ENCODE measurements at places on chromosomes 1 and 21.

DNA sequence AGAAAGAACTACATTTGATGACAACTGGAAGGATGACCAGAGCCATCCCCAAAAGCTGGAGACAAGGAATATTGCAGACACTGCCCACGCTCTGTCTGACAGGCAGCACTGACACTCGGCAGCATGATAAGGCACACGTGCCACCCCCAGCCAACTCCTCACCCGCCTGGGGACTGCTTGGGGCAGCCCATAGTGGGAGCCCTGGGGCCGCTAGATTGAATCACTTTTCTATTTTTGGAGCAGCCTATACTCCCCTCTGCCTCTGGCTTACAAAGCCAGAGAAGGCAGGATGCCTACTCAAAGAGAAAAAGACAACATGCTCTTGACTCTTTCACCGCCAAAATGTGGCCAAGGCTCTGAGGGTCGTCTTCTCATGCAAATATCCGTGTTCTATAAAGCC lies 1.3 kb downstream of the SMG5 start:
- no peak for DNase-seq

DNA sequence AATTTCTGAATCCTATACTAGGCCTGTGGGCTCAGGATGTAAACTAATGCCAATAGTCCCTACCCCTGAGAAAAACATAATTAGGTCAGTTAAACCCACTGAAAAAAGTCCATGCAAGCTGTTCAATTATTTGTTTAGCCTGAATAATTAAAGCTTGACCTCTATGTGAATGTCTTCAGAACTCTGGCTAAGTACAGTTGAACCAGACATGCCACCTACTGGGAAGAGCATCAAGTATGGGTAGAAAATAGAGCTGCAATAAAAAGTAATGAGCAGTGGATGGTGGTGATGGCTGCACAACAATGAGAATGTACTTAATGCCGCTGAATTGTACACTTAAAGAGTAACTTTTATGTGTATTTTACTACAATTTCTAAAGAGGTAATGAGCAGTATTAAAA lies 23.6 kb upstream of the SLC19A2 start:
- DNase-seq = no peak

DNA sequence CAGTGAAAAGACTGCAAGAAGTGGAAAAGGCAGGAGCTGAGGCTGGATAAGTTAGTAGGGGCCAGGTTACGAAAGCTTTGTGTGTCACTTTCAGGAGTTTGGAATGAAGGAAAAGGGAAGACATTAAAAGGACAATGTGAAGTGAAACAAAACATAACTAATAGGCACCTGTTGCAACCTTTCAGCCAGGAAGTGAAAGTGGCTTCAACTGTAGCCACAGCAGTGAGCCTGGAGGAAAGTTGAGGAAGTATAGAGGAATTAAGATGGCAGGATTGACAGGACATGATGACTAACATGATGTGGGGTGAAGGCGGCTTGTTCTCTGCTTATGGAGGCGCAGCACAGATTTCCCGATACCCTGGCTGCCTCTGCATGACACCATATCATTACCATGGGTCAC lies 68.9 kb downstream of the C4BPA start:
- DNase-seq = no peak

DNA sequence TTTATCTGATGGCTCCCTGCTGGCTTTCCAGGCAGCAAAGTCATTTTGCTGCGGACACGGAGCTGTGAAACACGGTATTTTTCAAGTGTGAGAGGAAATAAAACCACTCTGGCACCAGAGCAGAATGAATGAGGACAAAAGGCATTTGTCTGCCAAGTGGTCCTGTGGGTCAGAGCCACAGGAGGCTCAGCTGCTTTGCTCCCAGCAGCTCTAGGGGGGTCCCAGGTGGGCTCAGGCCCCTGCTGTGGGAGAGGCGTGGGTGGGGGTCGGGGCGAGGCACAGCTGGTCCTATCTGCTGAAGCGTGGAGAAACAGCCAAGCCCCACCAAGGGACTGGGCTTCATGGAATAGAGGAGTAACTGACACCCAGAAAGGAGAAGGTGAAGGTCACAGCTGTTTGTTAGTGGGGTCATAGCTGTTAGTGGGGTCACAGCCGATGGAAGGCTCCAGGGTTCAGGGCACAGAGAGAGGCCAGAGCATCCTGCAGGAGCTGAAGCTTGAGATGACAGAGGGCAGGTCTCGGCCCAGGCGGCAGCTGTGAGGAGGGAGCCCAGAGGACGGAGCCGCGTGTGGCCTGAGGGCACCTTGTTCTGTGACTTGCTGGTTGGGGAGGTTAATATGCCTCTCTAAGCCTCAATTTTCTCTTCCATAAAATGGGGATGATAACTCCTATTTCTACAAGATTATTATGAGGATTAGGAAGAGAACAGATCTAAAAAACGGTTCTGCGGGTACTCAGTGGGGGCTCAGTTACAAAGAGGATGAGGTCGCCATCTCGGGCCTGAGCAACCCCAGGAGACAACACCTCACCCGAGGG lies 7.1 kb downstream of the KIF17 start:
- DNase-seq = no peak

- no peak for DNase-seq
These were observed 286.8 kb downstream of the PTPRU start for GRCh38 chr1:29523136-29523535.

- no peak for DNase-seq
These were observed 17.5 kb upstream of the VAMP3 start for GRCh38 chr1:7753641-7754040.

DNA sequence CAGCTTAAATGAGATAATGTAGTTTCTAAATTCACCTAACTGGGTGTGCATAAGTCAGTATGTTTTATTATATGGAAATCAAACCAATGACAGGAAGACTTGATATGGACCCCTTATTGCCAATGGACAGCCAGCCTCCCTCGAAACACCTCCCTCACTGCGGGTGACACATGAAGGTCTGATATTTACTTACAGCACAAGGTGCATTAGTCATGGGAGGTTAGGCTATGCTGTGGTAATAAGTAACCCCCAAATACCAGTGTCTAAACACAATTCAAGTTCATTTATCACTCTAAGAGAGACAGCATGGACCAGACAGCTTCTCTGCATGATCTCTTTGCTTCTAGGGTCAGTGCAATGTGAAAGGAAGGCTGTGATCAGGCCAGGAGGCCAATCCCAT lies 126.0 kb upstream of the KCNJ6 start:
- no peak for DNase-seq

DNA sequence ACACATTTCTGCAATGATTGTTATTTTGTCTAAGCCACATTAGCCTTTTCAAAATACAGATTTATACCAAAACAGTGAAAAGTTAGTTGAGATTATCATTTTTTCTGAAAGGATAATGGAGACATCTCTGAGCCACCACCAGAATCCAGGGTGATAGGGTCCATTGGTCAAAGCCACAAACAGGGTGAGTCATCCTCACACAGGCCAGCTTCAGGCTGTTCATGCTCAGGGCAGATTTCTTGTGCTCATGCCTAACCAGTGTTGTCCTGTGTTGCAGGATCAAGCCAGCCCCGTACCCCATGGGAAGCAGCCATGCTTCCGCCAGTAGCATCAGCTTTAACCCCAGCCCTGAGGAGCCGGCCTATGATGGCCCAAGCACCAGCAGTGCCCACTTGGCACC lies 13.4 kb downstream of the ELOA start:
- DNase-seq = no peak

DNA sequence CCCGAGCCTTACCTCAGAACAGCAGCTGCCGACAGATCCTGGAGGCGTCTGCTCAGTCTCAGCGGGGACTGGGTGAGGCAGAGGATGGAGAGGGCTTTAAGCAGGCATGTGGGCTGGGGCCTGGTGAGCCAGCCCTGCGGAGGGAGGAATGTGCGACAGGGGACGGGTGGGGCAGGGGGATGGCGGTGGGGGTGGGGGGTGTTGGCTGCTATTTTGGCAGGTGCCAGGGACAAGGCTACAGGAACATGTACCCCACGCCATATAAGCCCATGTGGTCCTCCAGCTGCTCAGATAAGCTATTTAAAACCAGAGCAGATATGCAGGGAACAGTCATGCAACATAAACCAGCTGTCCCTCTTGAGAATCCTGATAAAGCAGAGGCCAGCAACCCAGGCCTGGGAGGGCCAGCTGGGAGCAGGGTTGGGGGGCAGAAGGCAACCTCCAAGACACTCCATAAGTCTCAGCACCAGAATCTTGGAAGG lies at the start of gene TNNT2:
TNNT2 (minus strand) TSS at position 70 of the 482 bp plus-strand sequence. CDS start 4,426 bp downstream, outside the sequence.
- no peak for DNase-seq

- DNase-seq = no peak
These were observed 271.5 kb upstream of the BEND5 start for GRCh38 chr1:49048188-49048587.

DNA sequence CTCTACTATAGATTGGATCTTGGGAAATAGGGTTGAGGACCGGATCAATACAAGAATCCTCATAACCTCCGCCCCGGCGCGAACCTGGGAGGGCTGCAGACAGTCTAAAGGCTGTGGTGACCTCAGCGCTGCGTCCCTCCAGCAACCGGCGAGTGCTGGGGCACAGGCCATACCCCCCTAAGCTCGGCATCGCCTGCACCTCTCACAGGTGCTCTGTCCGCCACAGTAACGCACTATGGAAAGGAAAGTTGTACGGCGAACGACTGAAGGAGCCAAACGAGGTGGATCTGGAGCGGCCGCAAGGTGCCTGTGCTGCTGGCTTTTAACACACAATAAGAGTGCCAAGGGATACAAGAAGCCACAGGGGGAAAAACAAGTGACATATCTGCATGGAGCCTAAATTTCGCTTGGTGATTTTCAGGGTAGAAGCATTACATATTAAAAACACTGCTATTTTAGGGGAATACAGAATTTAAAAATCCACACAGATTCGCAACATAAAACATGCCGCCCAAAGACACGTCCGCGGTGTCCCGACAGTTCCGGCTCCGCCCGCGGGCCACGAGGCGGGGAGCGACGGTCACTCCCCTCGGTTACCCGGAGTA lies 1.4 kb upstream of the RBM15 start:
- DNase-seq = no peak

DNA sequence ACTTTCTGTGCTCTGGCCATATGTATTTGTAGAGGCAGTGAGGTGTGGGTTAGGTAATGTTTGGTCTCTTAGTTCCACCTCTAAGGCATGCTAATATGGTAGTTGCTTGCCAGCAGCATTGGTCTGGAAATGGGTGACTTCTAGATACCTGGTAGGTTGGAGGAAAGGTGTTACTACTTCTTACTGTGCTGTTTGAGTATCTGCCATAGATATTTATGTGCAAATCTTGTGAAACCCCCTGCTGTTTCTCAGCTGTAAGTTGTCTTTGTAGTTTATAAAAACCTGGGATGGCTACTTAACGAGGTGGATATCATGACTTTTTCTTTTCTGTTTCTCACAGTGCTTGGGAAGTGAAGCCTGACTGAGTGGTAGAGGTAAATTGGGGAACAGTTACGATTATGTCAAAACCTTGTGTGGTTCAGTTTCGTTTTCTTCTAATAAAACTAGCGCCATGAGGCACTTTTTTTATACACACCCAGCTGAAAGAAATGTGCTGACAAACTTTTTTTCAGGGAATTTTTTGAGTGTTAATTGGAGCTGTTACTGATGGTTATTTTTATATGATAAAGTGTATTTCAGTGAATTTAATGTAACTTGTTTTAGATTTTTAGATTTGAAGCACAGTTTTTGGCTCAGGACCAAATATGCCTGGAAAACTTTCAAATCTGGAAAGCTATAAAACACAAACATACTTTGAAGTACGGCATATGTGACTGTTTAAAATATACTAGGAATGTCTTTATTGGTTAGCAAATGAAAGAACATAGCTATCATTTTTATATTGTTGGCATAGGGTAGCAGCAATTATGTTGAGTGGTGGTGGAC lies 42.1 kb downstream of the CAMSAP2 start:
- no peak for DNase-seq

DNA sequence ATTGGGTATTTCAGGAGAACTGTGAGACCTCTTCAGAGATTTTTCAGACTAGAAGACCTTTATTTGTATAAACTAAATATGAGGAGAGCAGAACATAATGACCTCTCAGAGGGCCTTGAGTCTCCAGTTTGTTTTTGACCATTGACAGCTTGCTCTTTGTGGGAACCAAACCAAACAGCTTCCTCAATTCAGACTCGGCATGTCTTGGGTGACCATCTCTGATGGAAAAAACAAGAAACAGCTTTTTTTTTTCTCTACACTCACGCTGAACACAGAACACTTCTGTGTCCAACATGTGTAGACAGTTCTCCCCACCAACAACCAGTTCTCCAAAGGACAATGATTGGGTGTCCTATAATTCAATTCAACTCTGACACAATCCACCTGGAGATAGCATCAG lies 11.5 kb downstream of the ATP1A4 start:
- peak; percentile 19 for DNase-seq

DNA sequence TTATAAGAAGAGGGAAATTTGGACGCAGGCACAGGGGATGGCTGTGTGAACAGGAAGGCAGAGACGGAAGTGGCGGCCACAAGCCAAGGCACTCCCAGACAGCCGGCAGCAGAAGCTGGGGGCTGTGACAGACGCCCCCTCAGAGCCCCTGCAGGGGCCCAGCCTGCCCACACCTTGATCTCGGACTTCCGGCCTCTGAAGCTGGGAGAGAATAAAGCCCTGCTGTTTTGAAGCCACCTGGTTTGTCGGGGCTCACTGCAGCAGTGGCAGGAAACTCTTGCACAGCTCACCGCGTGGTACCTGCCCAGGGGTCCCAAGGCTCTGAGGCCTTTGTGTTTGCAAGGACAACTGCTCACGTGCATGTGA lies 13.7 kb downstream of the MEGF6 start:
- DNase-seq = no peak

GRCh38 chr1:68206848-68207689 lies 25.3 kb downstream of the WLS start:
- no peak for DNase-seq

DNA sequence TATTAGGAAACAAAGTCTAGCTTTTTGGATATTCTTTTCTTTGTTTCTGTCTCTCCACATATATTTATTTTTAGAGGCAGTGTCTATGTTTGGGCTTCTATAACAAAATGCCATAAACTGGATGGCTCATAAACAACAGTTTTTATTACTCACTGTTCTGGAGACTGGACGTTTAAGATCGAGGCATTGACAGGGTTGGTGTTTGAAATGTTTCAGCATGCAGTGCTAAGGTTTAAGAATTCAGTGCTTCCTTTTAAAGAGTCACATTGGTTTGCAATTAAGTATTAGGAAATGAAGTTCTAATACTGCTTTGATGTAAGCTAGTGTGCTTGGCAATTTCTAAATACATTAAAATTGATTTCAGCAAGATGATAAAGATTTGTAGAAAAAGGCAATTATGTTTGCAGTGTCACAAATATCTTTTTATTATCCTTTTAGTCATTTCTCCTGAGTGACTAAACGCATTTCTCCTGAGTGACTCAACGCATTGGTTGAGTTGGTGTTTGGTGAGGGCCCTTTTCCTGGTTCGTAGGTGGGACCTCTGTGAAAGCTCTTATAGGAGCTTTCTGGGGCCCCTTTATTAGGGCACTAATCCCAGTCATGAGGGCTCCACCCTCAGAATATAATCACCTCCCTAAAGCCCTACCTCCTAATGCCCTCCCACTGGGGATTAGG lies 317.0 kb downstream of the USP25 start:
- no peak for DNase-seq

- DNase-seq = no peak
These were observed 51.5 kb downstream of the PRKAA2 start for GRCh38 chr1:56696663-56697062.

DNA sequence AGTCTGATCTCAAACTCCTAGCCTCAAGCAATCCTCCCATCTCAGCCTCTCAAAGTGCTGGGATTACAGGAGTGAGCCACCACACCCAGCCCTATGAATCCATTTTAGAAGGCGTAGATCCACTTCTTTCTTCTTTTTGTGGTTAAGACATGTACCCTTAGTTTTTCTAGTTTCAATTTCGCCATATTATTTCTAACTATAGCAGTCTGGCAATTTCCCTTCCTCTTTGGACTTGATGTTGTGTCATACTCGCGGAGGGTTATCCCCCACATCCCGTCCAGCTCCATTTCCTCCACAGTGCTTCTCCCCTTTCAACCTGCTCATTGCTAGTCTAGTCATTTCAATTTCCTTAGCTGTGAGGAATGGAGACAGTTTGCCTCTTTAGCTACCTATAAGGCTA lies 5.2 kb upstream of the LRRC8D start:
- no peak for DNase-seq
